NT2/D1 (cell line): ENCODE measurements at places on chromosomes 7 and 10.
A peak's percentile ranks its signal among the peaks of the same experiment; 100 is the strongest.

GRCh38 chr10:101095550-101096213 is 33.9 kb downstream of the KAZALD1 start:
- DNase-seq: peak; percentile 85

DNA sequence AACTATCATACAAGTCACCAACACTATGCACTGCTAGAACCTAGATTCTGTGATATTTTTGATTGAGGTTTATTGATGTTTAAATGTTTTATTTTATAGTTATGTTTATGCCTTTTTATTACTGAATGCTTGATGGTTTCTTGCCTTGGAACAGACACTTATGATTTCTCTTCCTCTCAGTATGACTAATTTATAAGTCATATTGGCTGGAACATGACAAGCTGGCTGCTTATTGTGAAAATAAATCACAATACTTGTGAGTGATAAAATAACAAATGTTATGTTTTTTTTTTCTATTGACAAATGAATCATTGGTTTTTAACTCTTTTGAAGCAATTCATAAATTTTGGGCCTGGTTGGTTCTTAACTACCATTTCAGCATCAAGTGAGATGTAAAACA is 142.0 kb upstream of the MALRD1 start:
- no peak for DNase-seq

DNA sequence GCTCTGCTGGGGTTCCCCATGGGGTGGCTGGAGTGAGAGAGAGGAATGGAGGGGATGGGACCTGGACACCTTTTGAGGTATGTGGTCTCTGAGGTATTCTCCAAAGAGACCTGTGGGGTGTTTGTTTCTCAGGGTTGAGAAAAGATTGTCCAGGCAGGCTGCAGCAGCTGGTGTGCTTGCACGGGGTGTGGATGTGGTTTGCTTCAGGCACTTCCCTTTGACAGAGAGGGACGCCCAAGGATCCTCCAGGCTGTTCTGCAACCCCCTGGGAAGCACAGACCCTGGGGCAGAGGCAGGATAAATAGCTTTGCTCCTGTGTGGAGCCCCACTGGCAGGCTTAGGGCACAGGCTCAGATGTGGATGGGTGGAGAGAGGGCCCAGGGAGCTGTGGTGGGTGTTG is 115.1 kb upstream of the AGK start:
- no peak for DNase-seq

DNA sequence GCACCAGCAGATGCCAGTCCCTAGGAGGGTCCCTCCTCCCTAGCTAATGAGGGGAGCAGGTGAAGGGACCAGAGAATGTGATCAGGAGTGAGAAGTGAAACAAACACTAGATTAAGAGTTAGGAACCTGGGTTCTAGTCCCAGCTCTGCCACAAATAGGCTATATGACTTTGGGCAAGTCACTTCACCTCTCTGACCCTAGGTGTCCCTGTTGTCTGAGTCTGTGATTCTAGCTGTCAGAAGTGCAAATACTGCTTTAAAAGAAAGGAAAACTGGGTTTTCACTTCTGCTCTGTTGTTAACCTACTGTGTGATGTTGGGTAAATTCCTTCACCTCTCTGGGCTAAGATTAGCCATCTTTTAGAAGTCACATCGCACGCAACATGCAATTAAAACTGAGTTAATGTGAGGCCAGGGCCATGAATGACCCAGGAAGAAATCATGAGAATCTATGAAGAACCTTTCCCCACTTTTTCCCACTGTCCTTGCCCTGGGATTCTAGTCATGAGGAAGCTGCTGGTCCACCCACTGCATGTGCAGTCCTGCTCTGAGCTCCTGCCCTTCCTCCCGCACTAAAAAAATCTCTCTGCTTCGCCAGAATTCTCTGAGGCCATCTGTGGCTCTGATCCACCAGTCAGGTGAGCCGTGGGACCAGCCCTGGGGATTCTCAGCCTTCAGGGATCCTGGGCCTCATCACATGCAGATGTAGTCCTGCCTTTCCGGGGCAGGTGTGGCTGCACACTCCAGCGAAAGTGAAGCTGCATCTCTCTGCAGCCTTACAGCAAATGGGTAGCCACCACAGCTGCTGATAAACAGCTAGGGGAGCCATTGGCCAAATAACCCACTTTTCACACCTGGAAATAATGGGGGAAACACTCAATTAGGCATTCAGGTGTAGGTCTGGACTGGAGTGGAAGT is 181.7 kb downstream of the PLXNA4 start:
- DNase-seq: no peak

DNA sequence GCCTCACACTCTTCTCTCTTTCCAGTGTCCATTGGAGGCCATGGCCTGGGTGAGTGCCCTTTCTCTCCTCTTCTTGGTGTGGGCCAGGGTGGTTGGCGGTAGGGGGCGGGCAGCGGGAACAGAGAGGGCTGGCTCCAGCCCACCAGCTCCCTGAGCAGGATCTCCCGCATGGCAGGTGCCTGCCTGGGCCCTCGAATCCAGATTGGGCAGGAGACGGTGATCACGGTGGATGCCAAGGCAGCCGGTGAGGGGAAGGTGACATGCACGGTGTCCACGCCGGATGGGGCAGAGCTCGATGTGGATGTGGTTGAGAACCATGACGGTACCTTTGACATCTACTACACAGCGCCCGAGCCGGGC is 13.5 kb upstream of the ATP6V1F start:
- DNase-seq: no peak

GRCh38 chr10:43026039-43026973 is 50.6 kb upstream of the RET start:
- peak; percentile 30 for DNase-seq

DNA sequence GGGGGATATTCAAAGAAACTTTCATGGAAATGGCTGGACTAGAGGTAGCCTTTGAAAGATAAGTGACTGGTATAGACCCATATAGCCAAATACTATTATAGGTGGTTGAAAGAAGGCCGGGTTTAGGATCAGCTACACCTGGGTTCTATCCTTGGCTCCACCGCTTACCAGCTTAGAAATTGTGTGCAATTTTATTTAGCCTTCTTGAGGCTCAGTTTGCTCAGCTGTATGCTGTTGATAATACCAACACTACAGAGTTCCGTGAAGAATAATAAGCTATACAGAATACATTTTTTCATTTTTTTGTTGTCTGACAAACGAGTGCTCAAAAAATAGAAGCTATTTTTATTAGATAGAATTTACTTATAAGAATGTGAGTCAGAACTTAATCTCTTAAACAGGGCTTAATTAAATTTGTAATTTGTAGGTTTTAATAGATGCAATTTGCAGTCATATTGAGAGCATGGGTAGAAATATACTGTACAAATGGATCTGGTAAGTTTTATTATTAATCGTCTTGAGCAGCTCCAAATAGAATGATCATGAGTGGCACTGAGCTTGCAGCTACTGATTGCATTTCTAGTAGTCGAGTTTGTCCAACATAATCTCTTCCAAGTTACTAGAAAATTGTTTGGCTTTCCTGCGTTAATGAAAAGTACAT is 164.3 kb upstream of the PHYHIPL start:
- no peak for DNase-seq
